Activated T-cell treated with anti-CD3 and anti-CD28 coated beads for 48 hours (primary cell): ENCODE measurements at places on chromosomes 7 and 10.

DNA sequence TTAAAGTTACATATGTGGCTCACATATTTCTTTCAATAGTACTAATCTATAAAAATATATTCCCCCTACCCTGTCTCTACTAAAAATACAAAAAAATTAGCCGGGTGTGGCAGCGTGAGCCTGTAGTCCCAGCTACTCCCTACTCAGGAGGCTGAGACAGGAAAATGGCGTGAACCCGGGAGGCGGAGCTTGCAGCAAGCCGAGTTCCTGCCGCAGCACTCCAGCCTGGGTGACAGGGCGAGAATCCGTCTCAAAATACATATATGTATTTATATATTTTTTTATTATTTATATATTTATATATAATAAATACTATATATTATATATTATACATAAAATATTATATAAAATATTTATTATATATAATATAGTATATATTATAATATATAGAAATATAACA, 69.7 kb upstream of the GRM3 start:
- no peak for DNase-seq

GRCh38 chr7:117019786-117020590, 66.7 kb downstream of the ST7 start:
- no peak for DNase-seq

DNA sequence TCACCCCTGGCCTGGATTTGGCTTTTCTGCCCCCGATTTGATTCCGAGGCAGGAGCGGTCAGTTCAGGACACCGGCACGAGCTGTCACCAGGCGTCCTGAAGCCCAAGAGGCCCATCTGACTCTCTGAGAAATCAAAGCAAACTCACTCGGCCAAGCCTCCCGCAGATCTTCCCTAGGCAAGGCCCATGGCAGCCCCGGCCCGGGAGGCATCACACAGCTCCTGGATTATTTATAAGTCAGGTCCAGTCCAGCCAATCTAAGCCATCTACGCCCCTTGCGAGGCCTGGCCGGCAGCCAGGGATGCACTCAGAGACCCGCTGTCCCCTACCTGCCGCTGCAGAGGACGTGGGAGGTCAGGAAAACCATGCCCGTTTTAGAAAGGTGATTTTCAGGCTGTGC, 87.3 kb upstream of the DIP2C start:
- DNase-seq = no peak

- no peak for DNase-seq
Measured at GRCh38 chr10:61452655-61453641, at the start of gene TMEM26. Gene TMEM26 (minus strand): TSS chr10:61453381. CDS start chr10:61453081, 300 bp downstream.

GRCh38 chr7:156222151-156222550, 409.9 kb upstream of the SHH start:
- no peak for DNase-seq

DNA sequence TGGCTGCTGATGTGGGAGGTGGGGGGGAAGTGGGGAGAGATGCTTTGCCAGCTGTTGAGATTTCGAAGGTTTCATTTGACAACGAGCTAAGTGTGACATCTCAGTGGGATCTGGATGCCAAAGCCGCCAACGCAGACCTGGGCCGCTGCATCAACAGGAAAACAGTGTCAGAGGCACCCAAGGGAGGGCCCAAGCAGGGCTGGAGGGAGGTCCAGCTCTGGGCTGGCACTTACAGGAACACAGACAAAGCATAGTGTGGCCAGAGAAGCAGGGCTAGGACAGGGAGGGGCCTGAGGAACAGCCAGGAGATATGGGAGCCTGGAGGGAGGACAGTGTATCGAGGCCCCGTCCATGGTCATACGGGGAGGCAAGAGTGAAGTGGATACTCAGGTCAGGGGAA, 73.1 kb downstream of the GTF2IRD1 start:
- no peak for DNase-seq

- no peak for DNase-seq
Measured at GRCh38 chr10:129793996-129794395, 170.1 kb downstream of the EBF3 start.

DNA sequence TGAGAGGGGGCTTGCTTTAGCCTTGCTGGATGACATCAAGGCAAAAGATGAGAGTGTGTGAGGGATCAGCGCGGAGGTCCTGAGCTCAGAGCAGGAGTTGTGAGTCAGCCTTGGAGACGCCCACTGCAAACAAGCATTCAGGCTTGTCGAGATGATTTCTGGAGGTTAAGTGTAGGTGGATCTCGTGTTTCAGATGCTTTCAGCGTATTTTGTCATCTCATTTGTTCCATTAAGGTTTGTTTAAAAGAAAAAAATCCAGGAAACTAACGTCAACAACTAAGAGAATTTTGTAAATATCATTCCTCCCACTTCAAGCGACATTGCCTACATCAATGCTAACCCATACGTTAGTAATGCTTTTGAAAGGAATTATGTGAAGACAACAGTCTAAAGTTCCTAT, 715.4 kb upstream of the NRP1 start:
- peak; percentile 6 for DNase-seq

DNA sequence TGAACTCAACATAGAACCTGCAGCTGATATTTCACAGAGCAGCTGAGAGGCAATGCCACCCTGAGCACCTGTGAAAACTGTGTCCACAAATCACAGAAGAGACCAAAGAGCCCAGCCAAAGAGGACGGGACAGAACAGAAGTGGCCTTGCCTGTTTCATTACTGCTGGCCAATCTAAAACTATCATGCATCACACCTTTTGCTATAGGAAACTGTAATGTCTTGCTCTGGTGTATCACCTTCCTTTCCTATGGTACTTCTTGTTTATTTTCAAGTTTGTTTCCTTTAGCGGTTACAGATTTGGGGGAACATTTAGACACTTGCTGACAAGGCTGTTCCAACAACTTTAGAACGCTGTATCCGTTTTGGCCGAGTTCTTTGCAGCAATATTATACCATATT, 80.3 kb downstream of the PIP4K2A start:
- no peak for DNase-seq

GRCh38 chr10:50510517-50511473, 113.0 kb downstream of the SGMS1 start:
- no peak for DNase-seq

DNA sequence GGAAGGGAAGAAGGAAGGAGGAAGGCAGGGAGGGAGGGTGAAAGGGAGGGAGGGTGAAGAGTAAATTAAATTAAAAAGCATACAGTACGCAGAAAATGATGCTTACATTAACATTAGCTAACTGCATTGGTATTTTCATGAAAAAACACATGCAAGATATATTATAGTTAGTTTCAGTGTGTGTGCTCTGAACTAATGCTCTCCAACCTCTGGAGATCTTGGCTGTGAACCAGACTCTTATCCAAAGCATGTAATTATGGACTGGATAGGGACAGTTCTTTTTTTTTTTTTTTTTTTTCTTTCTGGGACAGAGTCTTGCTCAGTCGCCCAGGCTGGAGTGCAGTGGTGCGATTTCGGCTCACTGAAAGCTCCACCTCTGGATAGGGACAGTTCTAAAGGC, 357.0 kb downstream of the FRMD4A start:
- DNase-seq = no peak

- no peak for DNase-seq
Measured at GRCh38 chr10:31669357-31669756, 259.3 kb downstream of the ARHGAP12 start.

- DNase-seq = no peak
Measured at GRCh38 chr7:21029006-21029405, 242.3 kb upstream of the SP8 start.

GRCh38 chr10:25018703-25019102, 2.3 kb downstream of the THNSL1 start:
- DNase-seq = no peak

GRCh38 chr10:123884907-123885381, 6.7 kb downstream of the CPXM2 start:
- DNase-seq = no peak

GRCh38 chr7:76294344-76295024, 8.0 kb upstream of the HSPB1 start:
- no peak for DNase-seq

DNA sequence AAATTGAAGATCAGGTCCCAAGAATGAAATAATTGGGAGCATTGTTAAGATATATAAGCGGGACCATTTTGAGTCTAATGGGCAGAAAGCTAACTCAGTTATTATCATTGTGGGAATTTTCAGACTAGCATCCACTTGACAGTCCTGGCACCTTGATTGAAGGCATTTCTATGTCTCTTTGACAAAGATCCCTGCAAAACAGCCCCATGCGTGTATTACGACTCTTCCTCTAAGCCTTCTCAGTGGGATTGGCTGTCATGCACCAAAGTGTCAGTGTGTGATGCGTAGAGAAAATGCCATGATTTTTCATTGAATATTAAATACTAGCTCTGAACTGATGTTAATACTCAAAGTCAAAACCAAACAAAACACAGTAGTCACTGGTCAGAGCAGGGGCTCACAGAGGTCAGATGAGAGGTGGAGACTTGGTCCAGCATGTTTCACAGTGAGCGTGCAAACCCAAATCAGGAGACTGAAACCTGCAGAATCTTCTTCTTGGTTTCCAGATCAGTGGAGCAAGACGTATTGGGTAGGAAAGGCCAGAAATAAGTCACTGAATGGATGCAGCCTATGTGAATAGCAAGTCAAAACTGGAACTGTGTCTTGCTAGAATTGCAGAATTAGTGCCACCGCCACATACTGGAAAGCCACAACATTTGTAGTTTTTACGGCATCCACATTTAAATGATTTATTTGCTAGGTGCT, 303.6 kb upstream of the AKR1E2 start:
- no peak for DNase-seq

DNA sequence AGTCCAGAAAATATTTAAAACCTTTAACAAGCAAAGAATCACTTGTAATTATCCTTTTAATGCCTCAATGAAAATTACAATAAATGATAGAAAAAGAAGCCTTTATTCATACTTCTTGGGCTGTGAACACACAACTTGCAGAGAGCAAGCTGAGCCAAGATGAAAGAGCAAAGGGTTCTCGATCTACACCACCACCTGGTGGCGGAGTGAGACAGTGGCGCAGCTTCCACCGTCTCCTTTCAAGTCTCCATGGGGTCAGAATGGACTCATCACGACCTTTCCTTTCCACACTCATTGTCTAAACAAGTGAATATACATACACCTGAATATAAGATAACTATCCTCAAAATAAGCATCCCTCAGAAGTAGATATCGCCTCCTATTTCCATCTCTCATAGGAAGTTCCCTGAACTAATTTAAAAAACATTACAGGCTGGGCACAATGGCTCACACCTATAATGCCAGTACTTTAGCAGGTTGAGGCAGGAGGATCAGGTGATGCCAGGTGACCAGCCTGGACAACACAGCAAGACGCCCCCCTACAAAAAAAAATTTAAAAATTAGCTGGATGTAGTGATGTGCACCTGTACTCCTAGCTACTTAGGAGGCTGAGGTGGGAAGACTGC, 40.7 kb downstream of the ATE1 start:
- DNase-seq = peak; percentile 38

DNA sequence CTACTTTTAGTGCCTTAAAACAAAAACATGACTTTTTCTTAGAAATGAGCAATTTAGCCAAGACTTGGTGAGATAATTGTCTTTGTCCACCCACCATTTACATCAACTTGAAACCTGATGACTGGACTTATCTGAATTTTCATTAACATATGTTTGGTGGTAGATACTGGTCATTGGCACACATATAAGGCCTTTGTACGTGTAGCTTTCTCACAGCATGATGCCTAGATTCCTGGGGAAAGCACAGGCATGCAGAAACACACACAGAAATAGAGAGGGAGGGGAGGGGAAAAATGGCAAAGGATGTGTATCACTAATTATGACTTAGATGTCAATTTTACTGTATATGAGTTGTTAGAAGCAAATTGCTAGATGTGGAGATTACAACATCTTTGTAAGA, 488.4 kb downstream of the NXPH1 start:
- DNase-seq = no peak

- no peak for DNase-seq
Measured at GRCh38 chr10:31721096-31721495, 207.5 kb downstream of the ARHGAP12 start.

GRCh38 chr10:119207713-119208552, 562 bp downstream of the GRK5 start:
- DNase-seq = peak; percentile 30

GRCh38 chr10:28785018-28785417, 107.7 kb downstream of the BAMBI start:
- no peak for DNase-seq

DNA sequence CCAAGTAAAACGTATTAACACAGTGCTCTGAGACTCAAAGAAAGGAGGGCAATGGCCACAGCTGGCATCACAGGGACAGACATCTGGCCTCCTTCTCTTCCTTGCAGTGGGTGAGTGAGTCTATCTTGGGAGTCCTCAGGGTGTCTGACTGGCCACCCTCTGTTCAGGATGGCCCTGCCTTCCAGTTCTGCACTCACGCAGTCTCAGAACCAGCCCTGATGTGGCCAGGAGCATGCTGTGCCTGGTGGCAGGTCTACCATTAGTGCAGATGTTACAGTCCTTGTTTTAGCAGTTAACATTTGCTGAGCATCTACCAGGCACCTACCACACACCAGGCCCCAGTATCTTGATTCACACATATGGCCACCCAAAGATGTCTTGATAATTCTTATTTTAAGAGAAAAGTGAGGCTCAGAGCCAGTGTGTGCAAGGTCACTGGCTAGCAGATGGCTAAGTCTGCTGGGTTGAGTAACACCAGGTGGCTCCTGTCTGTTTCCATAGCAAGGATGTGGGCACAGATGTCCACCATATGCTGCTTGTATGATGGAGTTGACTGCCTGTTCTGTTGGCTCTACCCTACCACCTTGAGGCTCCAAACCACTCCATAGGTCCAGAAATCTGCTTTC, 23.2 kb upstream of the ARHGAP22 start:
- no peak for DNase-seq

GRCh38 chr10:70960783-70961570, 72.6 kb upstream of the PCBD1 start:
- DNase-seq = no peak

DNA sequence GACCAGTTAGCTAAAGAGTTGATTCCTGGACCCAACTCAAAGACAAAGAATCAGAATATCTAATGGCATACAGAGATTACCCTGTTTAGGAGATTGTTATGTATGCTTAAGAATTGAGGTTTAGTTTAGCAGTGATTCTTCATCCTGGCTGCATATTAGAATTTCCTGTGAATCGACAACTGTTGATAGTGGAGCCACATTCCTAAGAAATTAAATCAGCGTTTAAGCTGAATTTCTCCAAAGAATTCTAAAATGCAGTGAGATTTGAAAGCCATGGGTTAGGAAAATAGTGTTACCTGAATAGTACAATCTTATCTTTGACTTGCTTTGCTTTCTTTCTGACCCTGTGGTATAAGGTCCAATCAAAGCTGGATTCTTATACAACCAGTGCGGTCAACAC, 16.4 kb upstream of the FERD3L start:
- no peak for DNase-seq
